ENCODE measurements at places on chromosomes 7 and 10.

DNA sequence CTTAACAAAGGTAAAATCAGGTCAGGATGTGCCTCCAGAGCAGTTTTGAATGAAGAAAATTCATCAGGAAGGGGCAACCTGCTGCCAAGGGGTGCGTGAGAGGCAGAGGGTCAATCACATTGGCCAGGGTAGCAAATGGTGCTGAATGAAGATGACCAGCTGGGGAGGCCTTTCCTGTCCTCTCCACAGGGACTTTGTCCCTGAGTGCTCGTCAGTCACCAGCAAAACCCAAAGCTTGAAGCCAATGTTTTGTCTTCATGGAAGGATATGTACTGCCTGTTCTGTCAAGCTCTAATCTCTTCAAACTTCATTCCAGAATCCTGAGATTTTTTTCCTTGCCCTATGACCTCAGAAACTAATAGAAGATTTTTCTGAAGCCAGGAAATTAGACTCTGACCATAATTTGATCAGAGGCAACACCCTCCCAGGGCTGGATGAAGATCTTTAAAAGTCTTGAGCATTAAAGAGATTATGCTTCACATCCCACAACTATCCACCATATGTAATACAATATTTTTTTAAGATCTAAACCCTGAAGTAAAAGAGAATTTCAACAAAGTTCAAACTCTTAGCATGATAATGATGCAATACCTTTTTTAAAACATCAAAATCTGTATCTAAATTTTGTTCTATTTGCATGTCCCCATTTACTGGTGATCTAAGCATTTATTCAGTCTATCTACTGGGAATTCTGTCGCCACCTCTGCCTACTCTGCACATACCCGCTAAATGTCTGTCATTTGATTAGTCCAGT is 243.0 kb downstream of the SNX13 start:
- no peak for DNase-seq

DNA sequence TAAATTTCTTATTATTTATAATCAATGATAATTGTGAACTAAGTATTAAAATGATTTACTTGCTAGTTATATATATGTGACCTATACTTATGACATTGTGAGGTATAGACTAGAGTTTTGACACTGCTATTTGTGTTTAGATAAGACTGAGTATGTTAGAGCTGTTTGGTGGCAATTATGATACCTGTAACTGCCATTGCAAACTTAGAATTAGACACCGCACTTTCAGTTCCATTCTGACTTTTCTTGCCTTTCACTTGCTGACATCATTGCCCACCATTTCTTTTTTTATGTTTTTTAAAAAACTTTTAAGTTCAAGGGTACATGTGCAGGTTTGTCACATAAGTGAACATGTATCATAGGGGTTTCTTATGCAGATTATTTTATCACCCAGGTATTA is 214.5 kb downstream of the MBL2 start:
- DNase-seq, result no peak

DNA sequence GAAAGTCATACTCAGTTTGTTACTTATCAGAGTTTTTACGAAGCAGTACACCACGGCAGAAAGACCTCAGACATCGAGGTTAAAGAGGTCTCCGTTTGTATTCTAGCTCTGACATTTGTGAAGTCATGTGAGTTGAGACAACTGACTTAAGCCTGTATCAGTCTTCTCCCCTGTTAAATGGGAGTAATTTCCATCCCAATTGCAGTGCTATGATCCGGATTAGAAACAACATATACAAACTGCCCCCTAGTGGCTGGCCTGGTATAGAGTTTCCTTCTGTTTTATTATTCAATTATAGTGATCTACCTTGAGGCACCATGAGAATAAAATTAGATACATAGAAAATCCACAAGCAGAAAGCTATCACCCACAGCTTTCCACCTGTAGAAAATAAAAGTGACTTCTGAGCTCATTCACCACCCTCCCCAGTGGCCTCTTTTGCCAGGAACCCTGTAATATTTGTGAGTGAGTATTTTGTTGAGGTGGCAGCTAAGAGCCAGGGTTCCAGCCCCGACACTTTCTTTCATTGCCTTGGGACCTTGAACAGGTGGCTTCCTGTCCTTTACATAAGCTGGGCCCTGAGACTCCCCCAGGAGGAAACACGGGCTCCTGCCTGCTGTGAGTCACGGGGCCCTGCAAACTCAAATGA is 607.2 kb upstream of the MGMT start:
- DNase-seq, result peak; percentile 7

DNA sequence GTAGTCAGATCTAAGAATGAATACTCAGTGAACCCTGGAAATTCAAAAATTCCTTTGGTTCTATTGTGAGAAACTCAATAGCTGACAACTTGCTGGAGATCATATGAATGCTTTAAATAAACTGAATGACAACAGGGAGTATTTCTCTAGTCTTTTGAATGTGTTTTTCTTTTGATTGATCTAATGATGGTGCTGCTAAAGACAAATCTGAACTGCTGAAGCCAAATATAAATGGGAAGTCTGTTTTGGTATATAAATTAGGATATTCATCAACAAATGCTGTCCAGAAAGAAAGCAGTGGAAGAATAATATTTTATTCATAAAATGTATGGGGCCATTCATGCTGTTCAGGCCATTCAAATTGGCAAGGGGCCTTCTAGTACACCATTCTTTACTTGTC is 79.4 kb downstream of the ITGB1 start:
- no peak for DNase-seq

- no peak for DNase-seq
These were observed 509.3 kb downstream of the SORCS1 start for GRCh38 chr10:106655165-106655564.

DNA sequence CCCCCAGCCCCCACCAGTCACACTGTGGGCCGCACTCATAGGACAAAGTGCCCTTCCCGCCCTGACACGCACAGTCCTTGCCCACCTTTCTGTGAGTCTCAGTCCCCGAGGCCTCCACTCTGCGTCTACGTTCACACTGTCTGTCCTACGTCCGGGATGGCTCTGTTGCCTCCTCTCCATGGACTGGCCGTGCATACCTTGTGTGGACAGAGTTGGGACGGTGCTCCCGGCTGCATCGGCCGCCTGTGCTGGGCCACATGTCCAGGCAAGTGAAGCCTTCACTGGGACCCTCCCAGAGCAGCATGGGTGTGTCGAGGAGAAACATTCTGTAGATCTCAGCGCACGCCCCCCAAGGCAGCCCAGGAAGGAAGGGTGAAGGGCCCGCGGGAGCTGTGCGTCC is 239.0 kb downstream of the MGMT start:
- no peak for DNase-seq

GRCh38 chr7:131955679-131956078 is 399.3 kb upstream of the PODXL start:
- no peak for DNase-seq

- DNase-seq, result no peak
These were observed 109.4 kb downstream of the FAM107B start for GRCh38 chr10:14665304-14665703.

DNA sequence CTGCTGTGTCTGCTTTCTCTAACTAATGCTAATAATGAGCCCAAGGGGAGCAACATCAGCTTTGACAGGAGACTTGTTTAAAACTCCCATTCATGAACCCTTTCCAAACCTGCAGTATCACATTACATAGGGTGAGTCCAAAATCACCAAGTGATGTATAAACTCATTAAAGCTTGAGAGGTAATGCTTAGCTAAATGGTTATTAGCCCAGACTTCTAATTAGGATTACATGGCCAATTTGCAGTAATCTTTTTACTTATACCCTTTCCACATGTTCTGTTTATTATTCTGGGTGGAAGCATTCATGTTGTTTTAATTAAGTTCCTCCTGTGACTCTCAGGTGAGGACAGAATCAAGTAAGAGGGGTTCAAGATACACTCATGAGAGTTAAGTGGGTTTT is 17.5 kb downstream of the ZNF138 start:
- DNase-seq, result no peak

DNA sequence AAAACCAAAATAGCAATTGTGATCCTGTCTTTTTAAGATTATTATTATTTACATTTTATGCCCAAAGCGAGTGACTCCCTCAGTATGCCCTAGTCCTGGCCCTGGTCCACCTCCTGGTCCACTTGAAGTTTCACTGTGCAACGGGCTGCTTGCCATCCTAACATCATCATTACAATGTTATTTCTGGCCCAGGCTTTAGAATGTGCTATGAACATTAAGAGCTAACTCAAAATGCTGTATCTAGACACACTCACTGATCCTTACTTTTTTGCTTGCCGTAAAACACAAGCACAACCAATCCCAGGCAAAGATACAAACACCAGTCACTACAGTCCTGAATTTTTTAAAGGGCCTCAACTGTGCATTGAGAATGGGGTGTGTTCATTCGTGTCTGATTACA is 38.4 kb downstream of the RHOBTB1 start:
- no peak for DNase-seq

DNA sequence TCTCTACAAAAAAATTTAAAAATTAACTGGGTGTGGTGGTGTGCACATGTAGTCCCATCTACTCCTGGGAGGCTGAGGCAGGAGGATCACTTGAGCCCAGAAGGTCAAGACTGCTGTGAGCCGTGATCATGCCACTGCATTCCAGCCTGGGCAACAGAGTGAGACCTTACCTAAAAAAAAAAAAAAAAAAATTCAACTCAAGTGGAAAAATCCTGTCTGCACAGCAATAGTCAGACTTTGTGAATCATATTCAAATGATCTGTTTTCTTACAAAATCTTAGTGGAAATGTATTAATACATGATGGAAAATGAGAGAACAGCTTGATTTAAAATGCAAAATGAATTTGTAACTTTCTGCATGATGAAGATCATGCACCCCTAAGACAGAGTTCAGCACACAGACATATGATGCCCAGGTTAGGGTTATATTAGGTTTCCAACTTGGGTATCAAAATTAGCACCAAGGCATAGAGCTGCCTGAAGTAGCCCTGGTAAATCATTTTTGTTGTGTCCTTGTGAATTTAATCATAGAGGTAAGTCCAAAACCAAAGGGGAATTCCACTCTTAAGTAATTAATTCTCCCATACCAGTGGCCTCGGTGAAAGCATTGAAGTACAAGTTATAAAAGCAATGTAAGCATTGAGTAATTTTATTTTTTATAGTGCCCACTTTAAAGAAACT is 93.8 kb downstream of the ADD3 start:
- DNase-seq, result no peak

- DNase-seq, result peak; percentile 30
These were observed 96.3 kb downstream of the DNAJB6 start for GRCh38 chr7:157432957-157433576.

DNA sequence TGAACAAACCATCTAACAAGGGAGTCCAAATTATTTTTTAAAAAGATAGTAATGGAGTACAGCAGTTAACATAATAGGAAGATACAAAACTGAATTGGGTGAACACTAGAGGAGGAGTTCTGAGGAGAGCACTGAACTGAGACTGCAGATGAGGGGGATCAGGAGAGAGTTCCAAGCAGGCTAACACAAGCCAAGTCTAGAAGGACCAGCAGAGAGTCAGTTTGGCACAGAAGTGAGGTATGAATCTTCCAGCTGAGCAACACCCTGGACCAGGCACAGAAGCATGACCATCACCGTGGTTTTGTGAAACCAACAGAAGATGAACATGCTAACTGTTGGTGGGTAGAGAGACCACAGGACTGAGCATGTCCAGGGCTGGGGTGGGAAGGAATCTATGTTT is 30.8 kb upstream of the PLCE1 start:
- no peak for DNase-seq

- DNase-seq, result no peak
These were observed 38.6 kb downstream of the ZNRF2 start for GRCh38 chr7:30323006-30323355.

DNA sequence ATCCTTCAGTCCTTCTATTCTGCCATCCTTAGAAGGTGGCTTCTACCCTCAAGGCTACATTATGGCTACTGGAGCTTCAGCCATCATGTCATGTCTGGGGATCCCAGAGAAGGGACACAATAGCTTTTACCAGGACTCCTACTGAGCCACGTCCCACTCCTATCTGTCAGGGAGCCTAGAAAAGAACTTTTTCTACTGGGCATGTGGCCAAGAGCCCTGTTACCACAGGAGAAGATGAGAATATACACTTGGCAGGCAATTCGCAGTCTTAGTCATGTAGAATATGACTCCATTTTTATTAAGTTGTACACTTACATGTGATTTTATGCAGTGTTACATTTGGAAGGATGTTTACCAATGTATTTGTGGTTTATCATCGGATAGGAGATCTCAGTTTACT is 64.6 kb upstream of the KCNMA1 start:
- DNase-seq, result no peak

DNA sequence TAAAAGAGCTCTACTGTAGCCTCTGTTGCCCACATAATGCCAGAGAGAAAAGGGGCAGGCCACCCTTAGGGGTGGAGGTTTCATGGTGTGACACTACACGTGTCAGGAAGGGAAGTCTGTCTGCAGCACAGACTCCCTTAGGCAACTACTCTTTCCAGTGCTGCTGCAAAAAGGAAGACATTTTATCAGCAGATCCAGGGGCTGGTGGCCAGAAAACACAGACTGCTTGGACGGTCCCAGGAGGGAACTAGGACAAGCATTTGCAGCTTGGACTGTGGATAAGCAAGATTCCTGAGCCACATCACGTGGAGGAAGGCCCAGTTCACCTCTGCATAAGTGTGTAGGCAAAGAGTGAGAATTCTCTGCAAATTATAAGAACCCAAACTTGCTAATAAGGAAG is 220.8 kb downstream of the FANK1 start:
- no peak for DNase-seq

- DNase-seq, result no peak
These were observed 1.4 kb upstream of the DNAJB12 start for GRCh38 chr10:72356115-72356514.

DNA sequence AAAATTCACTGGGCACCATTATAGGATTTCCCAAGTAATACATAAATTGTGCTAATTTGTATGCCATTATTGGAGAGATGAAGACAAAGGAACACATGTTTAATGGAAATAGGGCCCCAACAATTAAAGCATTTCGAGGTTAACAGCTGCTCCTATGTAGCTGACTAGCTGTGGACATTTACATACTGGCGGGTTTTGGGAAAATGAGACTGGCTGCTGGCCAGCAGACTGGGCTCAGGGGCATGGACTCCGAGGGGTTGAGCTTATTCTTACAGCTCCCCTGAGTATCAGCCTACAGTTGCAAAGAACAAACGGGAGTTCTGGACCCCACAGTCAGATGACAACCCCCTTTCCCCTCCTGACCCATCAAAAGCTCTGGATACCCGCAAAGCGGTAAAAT is 91.9 kb upstream of the MYO3A start:
- no peak for DNase-seq

DNA sequence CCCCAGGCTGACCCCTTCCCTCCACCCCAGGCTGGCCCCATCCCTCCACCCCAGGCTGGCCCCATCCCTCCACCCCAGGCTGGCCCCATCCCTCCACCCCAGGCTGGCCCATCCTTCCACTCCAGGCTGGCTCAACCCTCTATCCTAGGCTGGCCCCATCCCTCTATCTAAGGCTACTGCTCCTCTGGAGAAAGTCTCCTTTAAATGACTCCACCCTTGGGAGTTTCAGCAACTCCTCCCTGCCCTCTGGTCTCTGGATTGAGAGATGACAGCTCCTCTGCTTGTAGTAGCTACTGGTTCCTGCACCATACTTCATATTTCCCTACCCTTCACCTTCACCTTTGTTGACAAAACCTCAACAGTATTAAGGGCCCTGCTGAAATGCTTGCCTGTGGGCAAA is 8.5 kb downstream of the PRLHR start:
- DNase-seq, result no peak
